ENCODE measurements at places on chromosomes 6 and 20. TPM values are rescaled to one million over a fixed set of nuclear protein-coding genes. Genes with fewer than 3 reads are reported as not detected.

The MCUR1 gene
- total RNA-seq = 9.5 TPM

The SH3BGRL2 gene
- total RNA-seq = 29.1 TPM

- H3K27me3 ChIP-seq = no peaks in the 10 kb centered on the region
- no peak overlapping the region for H3K4me3 ChIP-seq
- no peak for DNase-seq
- H3K27ac ChIP-seq = no peak overlapping the region
Measured at GRCh38 chr6:87633851-87634250, 43.9 kb downstream of the ORC3 start.

DNA sequence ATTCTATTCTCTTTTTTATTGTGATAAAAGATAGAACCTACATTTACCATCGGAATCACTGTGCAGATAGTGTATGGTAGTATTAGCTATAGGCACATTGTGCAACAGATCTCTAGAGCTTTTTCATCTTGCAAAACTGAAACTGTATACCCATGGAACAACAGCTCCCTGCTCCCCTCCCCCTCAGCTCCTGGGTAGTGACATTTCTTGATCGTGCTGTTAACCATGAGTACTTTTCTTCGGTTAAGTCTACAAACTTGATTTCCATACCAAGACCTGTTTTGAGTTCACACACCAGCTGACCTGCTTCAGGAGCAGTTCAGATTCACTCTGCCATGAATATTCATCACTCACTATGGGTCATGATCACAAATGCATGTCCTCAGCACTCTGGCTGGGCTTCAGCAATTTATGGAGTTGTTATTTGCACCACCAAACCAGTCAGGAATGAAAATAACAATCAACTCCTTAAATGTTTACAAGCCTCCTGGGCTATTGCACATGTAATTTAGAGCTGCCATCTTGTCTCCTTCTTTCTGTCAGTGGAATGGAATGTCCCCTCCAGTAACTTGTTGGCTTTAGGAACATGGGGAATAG lies 32.8 kb downstream of the PRDM1 start:
- no peaks in the 10 kb centered on the region for H3K36me3 ChIP-seq
- no peak overlapping the region for H3K27ac ChIP-seq
- no peaks in the 10 kb centered on the region for H3K4me1 ChIP-seq
- H3K27me3 ChIP-seq = no peaks in the 10 kb centered on the region
- DNase-seq = no peak

DNA sequence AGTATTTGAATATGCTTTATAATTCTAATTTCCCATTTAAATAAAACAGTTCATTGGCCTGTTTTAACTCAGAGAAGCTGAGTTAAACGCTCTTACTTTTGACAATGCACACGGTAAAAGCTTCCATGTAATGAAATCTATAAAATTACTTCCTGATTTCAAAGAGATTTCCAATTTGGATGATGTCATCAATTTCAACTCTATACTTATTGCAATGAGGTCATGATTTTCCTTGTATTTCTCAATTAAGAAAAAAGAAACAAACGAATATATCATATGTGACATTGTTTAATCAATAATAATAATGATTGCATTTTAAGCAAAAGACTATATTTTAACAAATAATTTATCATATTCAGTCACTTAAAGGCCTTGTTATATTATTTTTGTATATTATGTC lies 926.1 kb upstream of the MANEA start:
- H3K27ac ChIP-seq = no peak overlapping the region
- DNase-seq = no peak
- no peaks in the 10 kb centered on the region for H3K36me3 ChIP-seq
- H3K4me3 ChIP-seq = no peak overlapping the region

GRCh38 chr20:1707588-1708449 lies 50.2 kb upstream of the SIRPG start:
- no peak overlapping the region for H3K4me3 ChIP-seq
- DNase-seq = no peak
- no peaks in the 10 kb centered on the region for H3K4me1 ChIP-seq
- no peaks in the 10 kb centered on the region for H3K27me3 ChIP-seq
- H3K27ac ChIP-seq = no peak overlapping the region

Measured in thoracic aorta (tissue), 2 donors.